Left ventricle myocardium superior (tissue), 1 donor: ENCODE measurements at places on chromosomes 1 and 21.

DNA sequence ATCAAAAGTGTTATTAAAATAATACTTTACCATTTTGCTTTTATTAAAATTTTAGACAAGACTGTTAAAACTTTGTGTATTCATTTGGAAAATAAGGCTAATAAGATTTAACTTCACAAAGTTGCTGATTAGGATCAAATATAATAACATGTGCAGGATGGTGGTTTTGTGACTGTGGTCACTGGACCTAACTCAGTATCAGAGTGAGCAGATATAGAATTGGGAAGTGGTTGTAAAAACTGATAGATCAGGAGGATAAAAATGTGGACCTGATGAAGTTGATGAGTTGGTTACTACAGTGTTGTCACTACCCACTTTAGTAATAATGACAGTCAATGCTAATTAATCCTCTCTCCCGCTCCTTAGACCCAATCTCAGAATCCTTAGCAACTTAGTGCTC, 186.4 kb downstream of the AKT3 start:
- no peak for DNase-seq

- DNase-seq: no peak
These were observed 6.4 kb downstream of the INPP5B start for GRCh38 chr1:37940299-37940947.

DNA sequence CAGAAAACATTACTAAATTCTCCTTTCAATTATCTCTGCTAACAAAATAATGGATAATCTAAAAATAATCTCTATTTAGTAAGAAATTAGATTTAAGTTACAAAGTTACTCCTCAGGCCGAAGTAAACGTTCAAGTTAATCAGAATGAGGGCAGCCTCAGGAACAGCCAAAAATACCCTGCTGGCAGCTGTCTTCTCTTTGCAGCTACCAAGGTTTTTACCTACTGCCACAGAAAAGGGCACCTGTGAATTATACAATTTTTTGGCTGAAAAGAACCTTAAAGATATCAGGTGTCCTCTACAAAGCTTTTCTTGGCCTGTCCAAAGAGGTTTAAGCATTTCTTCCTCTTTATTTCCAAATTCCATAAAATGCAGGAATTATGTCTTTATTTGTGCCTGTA, 84.4 kb downstream of the AKT3 start:
- no peak for DNase-seq

DNA sequence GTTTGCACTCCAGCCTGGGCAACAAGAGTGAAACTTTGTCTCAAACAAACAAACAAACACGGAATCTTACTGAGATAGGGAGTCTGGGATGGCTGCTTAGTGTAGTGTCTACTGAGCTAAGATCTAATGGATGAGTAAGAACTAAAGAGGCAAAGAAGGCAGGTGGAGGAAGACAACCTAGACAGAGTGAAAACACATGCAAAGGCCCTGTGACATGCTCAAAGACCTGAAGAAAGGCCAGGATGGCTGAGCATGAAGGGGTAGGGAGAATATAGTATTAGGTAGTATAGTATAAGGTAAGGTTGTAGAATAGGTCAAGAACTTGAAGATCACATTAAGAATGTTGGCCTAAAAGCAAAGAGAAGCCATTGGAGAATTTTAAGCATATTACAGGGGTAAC, 49.1 kb downstream of the MAP3K7CL start:
- DNase-seq: no peak

GRCh38 chr1:228849011-228849541, 113.8 kb downstream of the RHOU start:
- no peak for DNase-seq

GRCh38 chr1:65939191-65939590, 146.5 kb downstream of the PDE4B start:
- DNase-seq: no peak

DNA sequence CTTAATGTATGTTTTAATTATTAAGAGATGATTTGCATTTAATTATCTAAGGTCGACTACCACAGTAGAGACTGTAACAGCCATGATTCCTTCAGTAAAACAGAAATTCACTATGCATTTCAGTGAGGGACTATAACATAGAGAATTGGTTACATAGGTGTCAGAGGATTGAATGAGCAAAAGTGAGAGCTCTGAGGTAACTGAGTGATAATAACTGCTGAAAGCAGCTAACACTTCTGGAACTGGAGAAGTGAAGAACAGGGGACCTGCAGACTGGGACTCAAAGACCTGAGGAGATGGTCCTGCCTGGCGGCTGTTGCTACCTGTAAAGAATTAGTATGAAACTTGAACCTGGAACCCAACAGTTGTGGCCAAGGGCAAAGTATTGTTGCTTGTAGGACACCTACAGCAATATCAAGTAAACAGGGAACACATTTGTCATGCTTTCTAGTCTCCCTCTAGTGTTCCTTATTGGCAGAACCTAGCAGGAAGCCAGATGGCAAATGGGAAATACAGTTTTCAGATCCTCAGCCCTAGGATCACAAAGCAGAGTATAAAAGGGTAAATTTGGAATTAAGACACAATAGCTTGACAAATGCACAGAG, 110.6 kb downstream of the HS2ST1 start:
- DNase-seq: no peak
